ENCODE measurements at places on chromosomes 2 and 18. TPM values are rescaled to one million over a fixed set of nuclear protein-coding genes. Genes with fewer than 3 reads are reported as not detected.

CPLX4 gene
- total RNA-seq: not detected

UGT1A8 gene
- not detected for total RNA-seq

DNA sequence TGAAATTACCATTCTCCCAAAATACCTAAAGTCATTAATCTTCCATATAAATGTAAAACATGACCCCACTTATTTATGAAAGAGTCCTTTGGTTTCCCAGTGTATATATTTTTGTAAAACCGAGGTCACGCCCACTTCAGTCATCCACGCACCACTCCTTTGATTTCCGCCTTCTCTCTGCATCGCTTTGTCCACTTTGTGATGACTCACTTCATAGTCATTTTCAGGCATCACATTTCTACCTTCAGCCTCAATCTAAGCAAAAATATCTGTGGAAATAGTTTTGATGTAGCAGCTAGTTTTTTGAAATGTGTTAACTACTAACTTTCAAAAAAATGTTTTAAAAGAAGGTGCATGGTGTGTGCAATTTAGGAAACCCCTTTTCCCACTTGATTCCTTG lies 793.5 kb upstream of the SOX11 start:
- no peaks in the 10 kb centered on the region for H3K4me1 ChIP-seq
- H3K4me3 ChIP-seq: no peak overlapping the region
- H3K36me3 ChIP-seq: no peaks in the 10 kb centered on the region
- H3K27me3 ChIP-seq: no peaks in the 10 kb centered on the region

GULP1 gene
- total RNA-seq: 43.0 TPM

- H3K27me3 ChIP-seq: no peaks in the 10 kb centered on the region
- no peak overlapping the region for H3K4me3 ChIP-seq
- peak overlapping the region; percentile 92 for H3K27ac ChIP-seq
- DNase-seq: peak; percentile 98
- no peaks in the 10 kb centered on the region for H3K36me3 ChIP-seq
Observed at GRCh38 chr2:45813003-45813941, 161.8 kb downstream of the PRKCE start.

DNA sequence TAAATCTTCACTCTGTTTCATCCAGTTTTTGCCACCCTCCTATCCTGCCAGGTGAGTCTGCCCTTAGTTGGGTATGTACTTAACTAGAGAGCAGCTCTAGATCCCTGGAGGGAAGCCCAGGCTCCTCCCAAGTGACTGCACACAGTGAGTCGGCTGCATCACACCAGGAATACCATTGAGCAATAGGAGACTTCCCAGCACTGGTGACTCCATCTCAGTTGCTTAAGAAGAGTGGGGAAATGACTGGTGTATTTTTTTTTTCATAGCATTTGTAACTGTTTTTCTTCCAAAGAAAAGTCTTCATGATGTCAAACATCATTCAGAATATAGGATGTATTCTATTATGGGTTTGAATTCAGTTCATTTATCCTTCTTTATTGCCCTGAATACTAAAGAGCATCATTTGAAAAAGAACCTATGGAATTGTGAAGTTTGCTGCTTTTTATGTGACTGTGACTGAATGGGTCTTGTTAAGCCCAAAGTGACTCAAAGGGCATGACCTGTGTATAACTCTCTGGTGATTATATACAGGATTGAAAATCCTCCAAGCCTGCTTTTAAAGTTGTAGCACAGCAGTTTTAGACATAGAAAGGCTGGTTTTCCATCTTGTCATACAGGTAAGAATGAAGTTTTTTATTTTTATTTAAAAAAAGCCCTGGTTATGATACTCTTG lies 84.3 kb downstream of the MAP3K20 start:
- H3K27ac ChIP-seq: no peak overlapping the region
- no peaks in the 10 kb centered on the region for H3K36me3 ChIP-seq
- H3K4me1 ChIP-seq: peaks cover 4% of the 10 kb centered on the region
- no peak overlapping the region for H3K4me3 ChIP-seq

- H3K4me3 ChIP-seq: no peak overlapping the region
- H3K4me1 ChIP-seq: no peaks in the 10 kb centered on the region
- no peaks in the 10 kb centered on the region for H3K36me3 ChIP-seq
- no peaks in the 10 kb centered on the region for H3K27me3 ChIP-seq
Observed at GRCh38 chr18:48668466-48669179, 129.8 kb downstream of the CTIF start.

L3MBTL4 gene
- total RNA-seq: 0.18 TPM

DNA sequence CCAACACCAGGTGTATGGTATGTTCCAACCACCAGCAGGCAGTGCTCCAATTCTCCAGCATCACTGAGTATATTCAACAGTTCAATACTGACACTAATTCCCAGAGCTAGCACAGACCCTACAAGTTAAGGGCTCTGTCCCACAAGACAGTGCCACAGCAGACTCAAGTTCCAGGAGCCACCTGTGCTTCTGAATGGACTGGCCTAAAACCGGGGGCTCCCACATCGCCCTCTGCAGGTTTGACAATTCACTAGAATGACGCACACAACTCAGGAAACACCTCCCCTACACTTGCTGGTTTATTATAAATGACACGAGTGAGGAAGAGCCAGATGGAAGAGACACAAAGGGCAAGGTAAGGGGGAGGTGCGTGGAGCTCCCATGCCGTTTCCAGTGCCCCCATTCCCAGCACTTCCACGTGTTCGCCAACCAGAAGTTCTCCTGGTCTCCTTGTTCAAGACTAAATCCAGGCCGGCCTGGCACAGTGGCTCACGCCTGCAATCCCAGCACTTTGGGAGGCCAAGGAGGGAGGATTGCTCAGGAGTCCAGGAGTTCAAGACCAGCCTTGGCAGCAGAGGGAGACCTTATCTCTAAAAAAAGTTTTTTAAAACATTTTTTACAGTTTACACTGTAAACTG lies 12.2 kb upstream of the ATP6V1B1 start:
- H3K27me3 ChIP-seq: peaks cover 3% of the 10 kb centered on the region
- H3K4me3 ChIP-seq: no peak overlapping the region
- DNase-seq: no peak

- no peak overlapping the region for H3K4me3 ChIP-seq
- no peak overlapping the region for H3K27ac ChIP-seq
- DNase-seq: no peak
Observed at GRCh38 chr2:46963941-46964673, 48.5 kb upstream of the MCFD2 start.

DNA sequence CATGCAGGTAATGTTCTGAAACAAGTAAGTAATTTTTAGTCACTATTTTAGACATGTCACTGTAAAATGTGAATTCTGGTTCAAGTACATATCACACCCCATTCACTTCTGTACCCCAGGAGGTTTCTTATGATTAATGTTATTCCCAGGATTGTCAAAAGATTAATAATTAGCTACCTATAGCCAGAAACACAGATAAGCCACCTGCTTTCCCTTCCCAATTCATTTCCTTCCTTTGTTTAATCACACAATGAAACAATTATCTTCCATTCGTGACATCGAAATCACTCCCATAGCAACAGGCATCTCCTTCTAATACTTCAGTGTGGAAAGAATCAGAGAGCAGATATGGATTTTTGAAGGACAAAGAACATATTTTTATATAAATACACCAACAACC lies 1650.3 kb upstream of the CELF4 start:
- H3K36me3 ChIP-seq: no peaks in the 10 kb centered on the region
- no peaks in the 10 kb centered on the region for H3K27me3 ChIP-seq
- H3K27ac ChIP-seq: no peak overlapping the region
- H3K4me3 ChIP-seq: no peak overlapping the region
- H3K4me1 ChIP-seq: no peaks in the 10 kb centered on the region
- no peak for DNase-seq

DNA sequence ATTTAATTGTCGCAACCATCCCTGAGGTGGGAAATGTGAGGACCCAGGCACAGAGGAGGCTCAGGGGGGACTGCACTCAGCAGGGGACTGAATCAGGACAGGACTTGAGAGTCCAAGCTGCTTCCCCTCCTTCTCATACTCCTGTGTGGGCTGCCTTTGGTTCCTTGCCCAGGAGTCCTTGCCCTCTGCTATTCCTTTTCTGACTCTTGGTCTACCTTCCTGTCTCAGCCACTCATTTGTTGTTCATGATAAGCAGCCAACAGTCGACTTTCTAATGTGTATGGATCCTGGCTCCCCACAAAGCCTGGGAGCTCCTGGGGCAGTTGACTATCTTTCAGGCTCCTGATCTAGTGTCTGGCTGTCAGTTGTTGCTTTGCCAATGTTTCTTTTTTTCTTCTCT lies 28.3 kb downstream of the GATA6 start:
- H3K4me1 ChIP-seq: peaks cover 28% of the 10 kb centered on the region
- no peaks in the 10 kb centered on the region for H3K27me3 ChIP-seq
- H3K27ac ChIP-seq: no peak overlapping the region

- H3K27me3 ChIP-seq: peaks cover 2% of the 10 kb centered on the region
- no peak overlapping the region for H3K27ac ChIP-seq
- DNase-seq: no peak
- H3K36me3 ChIP-seq: no peaks in the 10 kb centered on the region
- H3K4me1 ChIP-seq: no peaks in the 10 kb centered on the region
- H3K4me3 ChIP-seq: no peak overlapping the region
Observed at GRCh38 chr2:56040834-56041233, 117.3 kb upstream of the EFEMP1 start.

- no peaks in the 10 kb centered on the region for H3K4me1 ChIP-seq
- H3K36me3 ChIP-seq: no peaks in the 10 kb centered on the region
- DNase-seq: no peak
- H3K27me3 ChIP-seq: no peaks in the 10 kb centered on the region
- no peak overlapping the region for H3K27ac ChIP-seq
- H3K4me3 ChIP-seq: no peak overlapping the region
Observed at GRCh38 chr2:23828986-23829385, 97.9 kb downstream of the ATAD2B start.

DNA sequence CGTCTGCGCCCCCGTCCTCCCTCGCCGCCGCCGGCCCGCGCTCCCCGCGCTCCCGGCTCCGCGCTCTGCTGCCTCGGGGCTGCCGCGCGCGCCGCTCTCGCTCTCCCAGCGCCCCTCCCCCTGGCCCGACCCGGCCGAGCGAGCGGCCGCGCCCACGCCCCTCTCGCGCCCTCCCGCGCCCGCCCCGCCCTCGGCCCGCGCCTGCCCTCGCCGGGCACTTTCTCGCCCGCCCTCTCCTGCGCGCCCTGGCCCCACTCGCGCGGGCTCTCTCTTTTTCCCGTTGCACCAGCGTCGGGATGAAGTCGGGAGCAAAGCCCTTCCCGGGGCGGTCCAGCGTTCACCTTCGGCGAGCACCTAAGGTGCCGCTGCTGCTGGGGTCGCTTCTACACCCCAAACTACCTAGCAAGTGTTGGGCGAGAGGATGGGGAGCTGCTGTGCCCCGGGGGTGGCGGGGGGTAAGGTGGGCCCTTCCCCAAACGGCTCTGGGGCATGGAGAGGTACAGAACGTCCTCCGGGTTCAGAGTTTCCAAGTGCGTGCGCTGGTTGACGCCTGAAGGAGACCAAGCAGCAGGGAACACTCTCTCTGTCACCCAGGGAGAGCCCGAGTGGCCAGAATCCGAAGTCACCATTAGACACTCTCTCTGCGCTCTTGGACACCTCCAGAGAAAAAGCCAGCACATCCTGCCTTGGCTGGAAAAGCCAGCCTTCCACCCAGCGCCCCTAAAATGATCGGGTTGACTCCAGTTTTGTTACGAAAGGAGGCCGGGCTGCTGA lies at the start of gene COLEC12:
TSS of gene COLEC12 (minus strand) at position 70 of the 774 bp plus-strand sequence. CDS start 187 bp downstream, outside the sequence.
- no peaks in the 10 kb centered on the region for H3K36me3 ChIP-seq
- no peak for DNase-seq
- peaks cover 15% of the 10 kb centered on the region for H3K27me3 ChIP-seq
- no peak within 1 kb of the TSS for H3K27ac ChIP-seq
- H3K4me1 ChIP-seq: peaks cover 13% of the 10 kb centered on the region

CFAP65 gene
- total RNA-seq: not detected

FSHR gene
- not detected for total RNA-seq

GRCh38 chr2:8202132-8202531 lies 479.7 kb upstream of the ID2 start:
- H3K4me1 ChIP-seq: no peaks in the 10 kb centered on the region
- no peaks in the 10 kb centered on the region for H3K36me3 ChIP-seq
- no peak overlapping the region for H3K27ac ChIP-seq
- no peaks in the 10 kb centered on the region for H3K27me3 ChIP-seq
- H3K4me3 ChIP-seq: no peak overlapping the region

DNA sequence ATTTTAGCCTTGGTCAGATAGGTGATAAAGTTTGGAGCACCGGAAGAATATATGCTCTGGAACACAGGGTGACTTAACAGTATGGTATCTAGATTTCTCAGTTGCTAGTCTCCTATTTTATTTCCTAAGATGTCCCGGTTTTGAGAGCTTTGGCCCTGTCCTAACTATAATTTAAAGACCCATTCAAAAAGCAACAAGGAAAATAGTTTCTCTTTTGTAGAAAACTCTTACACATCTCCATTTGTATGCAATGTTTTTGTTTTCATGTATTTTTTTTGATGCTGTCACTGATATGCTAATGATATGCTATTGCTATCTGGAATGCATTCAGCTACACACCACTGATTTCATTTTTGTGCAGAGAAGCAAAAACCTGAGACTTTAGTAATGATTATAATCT lies 237.8 kb downstream of the GPD2 start:
- H3K4me1 ChIP-seq: no peaks in the 10 kb centered on the region
- DNase-seq: no peak
- no peak overlapping the region for H3K27ac ChIP-seq
- H3K4me3 ChIP-seq: no peak overlapping the region
- H3K27me3 ChIP-seq: no peaks in the 10 kb centered on the region

- no peak for DNase-seq
- H3K27ac ChIP-seq: no peak overlapping the region
- peaks cover 2% of the 10 kb centered on the region for H3K4me1 ChIP-seq
- H3K36me3 ChIP-seq: no peaks in the 10 kb centered on the region
Observed at GRCh38 chr2:75047992-75048625, 89.7 kb downstream of the POLE4 start.

DNA sequence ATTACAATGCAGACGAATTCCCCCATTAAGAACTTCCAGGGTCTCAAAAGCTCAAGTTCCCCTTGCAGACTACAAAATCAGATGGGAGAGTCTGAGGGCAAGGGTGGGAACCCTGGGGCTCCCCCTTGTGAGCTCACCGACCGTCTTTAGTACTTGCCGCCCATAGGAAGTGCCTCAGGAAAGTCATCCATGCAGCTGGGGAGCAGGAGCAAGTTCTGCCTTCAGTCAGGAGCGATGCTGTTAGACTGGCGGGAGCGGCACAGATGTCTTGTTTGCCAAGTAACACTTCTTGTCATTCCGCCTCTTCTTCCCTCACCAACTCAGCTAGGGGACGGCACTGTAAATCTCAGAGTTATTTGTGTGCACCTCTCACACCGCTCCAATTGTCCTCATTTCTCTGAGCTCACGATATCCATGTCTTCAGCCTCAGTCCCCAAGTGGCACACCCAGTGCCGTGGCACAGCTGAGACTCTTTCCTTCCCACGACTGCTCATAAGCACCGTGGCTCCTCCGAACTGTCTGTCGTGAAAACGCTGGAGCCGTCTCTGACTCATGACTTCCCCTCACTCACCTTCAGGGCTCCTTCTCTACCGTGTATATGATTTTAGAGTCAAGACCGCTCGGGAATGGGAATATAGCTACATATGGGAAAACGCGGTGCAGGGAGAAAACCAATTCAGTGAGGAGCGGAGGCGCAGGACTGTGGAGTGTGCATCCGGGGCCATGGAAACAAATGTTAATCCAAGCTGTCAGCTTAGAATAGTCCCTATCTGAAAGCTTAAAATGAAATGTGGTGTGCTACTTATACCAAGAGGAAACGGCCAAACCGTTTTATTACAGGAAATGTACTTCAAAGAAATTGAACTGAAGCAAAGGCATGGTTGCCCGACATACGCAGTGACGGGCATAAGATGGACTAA lies 34.0 kb downstream of the UXS1 start:
- H3K27ac ChIP-seq: no peak overlapping the region
- no peaks in the 10 kb centered on the region for H3K36me3 ChIP-seq
- no peaks in the 10 kb centered on the region for H3K4me1 ChIP-seq
- no peak overlapping the region for H3K4me3 ChIP-seq
- no peaks in the 10 kb centered on the region for H3K27me3 ChIP-seq

FASTKD1 gene
- 32.2 TPM for total RNA-seq

GRCh38 chr2:72803151-72803550 lies 22.7 kb downstream of the EXOC6B start:
- H3K4me3 ChIP-seq: no peak overlapping the region
- no peaks in the 10 kb centered on the region for H3K36me3 ChIP-seq
- no peaks in the 10 kb centered on the region for H3K4me1 ChIP-seq

RBM43 gene
- 6.5 TPM for total RNA-seq

GKN1 gene
- not detected for total RNA-seq

Data from endothelial cell of umbilical vein (primary cell).